RWPE1 (cell line): ENCODE measurements at places on chromosomes 3 and 15.
A peak's percentile ranks its signal among the peaks of the same experiment; 100 is the strongest.

DNA sequence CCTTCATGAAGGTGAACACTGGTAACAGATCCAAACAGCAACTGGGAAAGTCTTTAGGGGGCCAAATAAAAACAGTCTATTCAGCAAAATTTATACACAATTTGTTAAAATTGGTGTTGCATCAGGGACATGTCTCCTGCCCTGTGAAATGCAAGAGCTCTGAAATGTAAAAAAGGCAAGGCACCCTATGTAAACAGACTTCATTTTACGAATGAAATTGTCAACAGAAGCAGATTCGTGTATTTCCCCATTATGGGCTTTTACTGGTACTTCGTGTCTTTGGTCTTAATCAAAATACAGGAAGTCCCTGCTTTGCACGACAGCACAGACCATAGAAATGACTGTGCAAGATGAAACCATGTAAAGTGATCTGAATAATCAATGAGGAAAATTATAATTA is 127.3 kb upstream of the THBS1 start:
- no peak for DNase-seq

DNA sequence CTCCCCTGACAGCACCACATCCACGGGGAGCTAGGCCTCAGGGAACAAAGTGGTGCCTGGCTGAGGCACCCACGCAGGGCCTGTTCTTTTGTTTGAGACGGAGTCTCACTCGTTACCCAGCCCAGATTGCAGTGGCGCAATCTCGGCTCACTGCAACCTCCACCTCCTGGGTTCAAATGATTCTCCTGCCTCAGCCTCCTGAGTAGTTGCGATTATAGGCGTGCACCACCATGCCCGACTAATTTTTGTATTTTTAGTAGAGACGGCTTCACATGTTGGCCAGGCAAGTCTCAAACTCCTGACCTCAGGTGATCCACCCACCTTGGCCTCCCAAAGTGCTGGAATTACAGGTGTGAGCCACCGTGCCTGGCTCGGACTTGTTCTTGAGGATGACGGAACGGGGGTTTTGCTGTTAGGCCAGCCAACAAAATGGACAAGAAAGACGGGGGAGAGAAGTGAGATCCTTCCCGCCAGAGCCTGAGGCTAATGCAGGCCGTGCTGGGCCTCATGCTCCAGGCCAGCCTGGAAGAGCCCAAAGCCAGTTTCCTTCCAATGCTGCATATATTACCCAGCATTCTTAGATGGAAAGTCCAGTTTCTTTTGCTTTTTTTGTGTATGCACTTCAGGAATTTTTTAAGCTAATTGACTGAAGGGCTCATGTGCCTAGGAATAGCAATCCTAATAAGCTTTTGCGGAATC is 28.1 kb upstream of the FURIN start:
- DNase-seq: no peak

DNA sequence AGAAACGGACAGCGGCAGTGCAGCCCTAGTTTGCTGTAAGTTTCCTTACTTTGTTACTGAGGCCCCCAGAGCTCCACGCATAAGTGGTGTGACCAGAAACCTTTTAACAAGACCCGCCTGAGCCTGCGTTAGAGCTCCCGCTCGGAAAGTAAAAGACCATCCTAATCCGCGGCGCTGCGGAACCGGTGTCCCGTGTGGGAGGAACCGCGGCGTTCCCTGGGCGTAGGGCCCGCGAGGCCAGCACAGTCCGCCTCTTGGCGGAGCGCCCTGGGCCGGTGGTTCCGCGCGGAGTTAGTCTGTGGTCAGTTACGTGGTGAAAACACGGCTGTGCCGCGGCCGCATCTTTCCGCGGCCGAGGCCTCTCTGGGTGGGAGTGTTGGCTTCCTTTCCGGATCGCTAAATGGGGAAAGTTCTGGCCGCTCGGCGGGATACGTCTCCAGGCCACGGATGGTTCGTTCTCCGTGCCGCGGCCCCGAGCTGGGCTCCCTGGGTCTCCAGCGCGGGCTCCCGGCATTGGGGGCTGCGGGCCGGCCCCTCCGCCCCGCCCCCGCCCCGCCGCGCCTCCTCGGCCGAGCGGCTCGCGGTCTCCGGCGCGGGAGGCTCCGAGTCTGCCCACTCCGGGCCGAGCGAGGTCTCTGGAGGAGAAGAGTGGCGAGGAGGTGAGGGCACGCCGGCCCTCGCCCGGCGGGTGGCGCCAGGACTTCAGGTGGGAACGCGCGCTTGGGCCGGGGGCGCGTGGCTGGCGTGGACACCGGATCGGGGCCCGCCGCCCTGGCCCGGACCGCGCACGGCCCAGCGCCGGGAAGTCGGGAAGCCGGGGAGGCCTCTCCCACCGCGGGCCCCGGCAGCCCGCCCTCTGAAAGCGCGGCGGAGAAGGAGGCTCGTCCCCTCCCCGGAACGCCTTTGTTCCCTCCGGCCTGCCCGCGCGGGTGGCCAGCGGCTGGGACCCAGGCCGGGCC is 754 bp downstream of the B3GNT5 start:
- no peak for DNase-seq

- no peak for DNase-seq
These were observed 20.1 kb upstream of the SFMBT1 start for GRCh38 chr3:53065841-53066480.

- DNase-seq: no peak
These were observed 10.4 kb downstream of the CYP8B1 start for GRCh38 chr3:42865256-42865655.

GRCh38 chr3:22101811-22102210 is 350.8 kb upstream of the ZNF385D start:
- DNase-seq: no peak

GRCh38 chr15:95346721-95347475 is 983.6 kb upstream of the NR2F2 start:
- no peak for DNase-seq

- no peak for DNase-seq
These were observed 145.9 kb downstream of the TBL1XR1 start for GRCh38 chr3:177051411-177051810.

DNA sequence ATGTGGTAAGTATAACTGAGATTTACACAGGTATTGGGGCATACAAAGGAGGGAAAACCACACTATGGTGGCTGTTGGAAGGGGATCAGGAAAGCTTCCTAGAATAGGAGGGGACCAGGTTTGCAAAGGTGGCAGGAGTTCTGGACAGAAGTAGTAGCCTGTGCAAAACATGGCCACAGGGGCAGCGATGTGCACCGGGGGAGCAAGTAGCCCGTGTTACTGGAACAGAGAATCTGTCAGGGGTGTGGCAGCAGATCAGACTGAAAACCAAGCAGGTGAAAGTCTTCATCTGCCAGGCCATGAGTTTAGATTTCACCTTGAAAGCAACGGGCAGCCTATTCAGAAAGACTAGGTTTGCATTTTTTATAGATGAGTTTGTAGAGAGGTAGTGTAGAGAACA is 182.3 kb upstream of the LPP start:
- DNase-seq: no peak

DNA sequence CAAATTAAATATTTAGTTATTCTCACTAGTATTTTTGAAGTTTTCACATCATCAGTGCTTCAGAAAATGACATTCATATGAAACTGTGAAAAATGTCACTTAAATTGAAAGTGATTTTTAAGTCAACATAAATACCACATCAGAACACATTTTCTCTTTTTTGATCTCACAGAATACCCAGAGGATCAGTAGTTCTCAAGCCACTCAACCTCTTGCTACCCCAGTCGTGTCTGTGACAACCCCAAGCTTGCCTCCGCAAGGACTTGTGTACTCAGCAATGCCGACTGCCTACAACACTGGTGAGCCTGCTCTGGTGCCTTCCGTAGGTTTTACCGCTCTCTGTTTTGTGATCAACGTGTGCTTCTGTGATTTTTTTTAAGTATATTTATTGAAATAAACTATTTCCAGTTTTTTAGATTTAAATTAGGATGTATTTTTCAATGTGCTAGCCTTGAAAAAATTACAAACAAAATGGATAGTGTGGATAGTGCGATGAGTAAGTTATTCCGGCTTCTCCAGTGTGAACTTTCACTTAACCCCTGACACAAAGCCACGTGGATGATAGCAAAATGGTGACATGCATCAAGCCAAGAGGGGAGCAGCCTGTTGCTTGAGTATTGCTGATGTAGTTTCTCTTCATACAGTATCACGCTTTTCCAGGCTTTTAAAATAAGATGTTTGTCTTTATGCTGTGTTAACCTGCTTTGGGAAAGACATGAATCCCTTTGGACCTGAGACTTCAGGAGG is 26.5 kb downstream of the LYSMD4 start:
- no peak for DNase-seq

DNA sequence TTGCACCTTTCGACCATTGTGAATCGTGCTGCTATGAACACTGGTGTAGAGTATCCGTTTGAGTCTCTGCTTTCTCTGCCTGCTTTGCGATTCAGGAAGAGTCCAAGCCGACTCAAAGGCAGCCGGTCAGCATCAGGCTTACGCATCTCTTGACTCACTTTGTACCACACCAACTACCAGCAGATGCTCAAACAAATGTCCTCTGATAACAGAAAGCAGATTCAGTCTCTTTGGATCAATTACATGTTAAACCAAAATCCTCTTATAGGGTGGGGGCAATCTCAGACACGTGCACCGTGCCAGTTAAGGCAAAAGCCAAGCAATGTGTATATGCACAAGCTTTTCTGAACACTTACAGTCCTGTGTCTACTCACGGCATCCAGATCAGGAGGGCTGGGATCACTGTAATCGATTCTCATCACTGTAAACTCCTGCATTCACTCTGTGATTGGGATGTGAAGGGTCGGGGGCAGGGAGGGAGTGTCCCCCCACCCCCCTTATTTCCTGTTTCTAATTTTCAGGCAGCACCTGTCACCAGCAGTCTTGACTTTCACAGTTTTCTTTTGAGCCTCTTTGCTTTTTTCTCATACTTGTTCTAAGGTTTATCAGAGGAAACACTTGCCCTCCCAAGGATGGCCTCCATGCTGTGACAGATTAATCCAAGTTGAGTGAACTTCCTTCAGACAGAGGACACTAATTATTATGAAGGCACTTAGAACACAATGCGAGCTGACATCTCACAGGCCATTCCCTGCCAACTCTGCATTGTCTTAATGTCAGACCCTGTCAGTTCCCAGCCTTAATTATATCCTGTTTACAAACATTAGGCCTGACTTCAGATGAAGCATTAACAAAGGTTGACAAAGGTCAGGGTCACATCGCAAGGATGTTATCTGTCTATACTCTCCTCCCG is 153.5 kb downstream of the MECOM start:
- no peak for DNase-seq

DNA sequence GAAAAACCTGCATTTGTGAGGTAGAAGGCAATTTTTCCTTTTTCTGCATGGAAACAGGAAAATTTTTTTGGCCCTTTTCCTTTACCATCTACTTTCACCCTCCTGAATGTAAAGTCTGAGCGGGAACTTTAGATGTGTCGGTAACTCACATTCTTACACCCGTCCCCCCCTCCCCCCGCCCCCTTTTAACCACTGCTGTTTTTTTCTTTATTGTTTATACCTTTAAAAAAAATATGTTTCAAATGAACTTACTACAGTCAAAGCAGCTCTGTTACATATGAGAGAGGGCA is 487 bp upstream of the HES1 start:
- peak; percentile 50 for DNase-seq

GRCh38 chr15:64425221-64425620 is 35.2 kb upstream of the ZNF609 start:
- no peak for DNase-seq

GRCh38 chr3:131795390-131796090 is 239.3 kb downstream of the CPNE4 start:
- no peak for DNase-seq

DNA sequence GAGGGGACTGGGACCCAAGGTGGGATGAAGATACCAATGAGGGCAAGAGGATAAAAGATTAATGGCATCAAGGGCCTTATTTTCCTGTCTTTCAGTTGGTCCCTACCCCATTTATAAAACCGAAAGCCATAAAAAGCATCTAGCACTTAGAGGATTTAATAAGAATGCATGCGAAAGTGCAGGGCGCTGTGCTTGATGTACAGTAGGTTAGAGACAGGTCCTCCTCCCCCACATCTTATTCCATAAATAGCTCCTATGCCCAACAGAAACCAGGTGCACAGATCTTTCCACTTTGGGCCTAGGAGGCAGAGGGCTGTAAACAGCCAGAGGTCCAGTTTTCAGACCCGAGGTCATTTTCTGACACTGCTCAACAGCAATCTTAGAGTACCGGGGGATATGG is 1.2 kb downstream of the LPCAT4 start:
- no peak for DNase-seq

DNA sequence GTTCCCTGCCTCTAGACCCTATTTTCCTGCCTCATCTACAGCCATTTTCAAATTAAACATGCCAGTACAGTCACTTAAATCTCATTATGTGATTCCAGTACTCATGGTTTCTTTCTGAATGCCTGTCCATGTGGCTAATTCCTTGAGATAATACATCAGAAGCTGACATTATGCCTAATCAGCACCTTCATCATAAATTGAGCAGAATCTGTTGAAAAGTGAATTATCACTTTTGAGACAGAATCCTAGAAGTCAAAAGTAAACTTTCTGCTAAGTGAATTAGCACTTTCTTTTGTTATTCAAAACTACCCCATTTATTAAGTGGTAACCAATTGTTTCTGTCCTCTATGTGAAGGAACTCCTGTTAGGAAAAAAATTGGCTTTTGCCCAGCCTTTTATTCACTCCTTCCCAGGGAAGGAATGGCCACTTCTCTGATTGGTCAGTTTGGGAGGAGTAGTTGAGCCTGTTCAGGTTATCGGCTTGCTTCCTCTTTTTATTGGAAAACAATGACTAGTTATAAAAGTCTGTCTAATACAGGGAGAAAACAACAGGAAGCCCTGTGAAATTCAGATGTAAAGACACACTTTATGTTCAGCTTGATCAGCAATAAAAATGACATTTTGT is 40.5 kb downstream of the OSTN start:
- DNase-seq: no peak

DNA sequence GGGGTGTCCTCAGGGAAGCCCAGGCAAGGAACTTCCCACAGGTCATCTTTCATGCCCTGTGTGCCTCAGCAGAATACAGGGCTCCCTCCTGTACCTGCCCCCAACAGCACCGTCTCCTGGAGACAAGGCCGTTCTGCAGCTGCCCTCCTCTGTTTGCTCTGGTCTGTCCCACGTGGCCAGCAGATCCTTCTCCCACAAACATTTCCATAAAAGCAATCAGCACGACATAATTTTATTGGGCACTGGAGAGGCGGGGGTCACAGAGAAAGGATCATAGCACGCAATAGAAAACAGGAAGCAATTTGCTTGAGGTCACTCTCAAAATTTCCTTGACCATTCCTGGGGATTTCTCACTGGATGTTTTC is 29.4 kb downstream of the STARD5 start:
- no peak for DNase-seq
